CD14-positive monocyte (primary cell): ENCODE measurements at places on chromosomes 3 and 15.

DNA sequence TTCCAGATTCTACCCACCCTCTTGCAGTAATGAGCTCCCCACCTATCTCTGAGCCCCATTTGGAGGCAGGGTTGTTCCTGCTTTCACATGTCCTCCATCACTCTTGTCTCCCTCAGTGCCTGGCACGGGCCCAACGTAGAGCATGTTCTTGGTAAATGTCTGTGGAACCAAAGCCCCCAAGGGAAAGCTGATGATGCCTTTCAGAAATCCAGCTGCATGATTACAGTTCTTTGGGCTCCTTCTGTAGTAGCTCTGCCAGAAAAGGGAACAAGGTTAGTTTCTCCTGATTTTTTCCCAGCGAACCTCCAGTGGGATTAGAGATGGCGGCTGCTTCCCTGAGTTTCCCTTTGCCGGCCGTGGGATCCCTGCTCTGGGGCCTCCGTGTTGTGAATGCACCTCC, 39.3 kb downstream of the CGNL1 start:
- DNase-seq: no peak

DNA sequence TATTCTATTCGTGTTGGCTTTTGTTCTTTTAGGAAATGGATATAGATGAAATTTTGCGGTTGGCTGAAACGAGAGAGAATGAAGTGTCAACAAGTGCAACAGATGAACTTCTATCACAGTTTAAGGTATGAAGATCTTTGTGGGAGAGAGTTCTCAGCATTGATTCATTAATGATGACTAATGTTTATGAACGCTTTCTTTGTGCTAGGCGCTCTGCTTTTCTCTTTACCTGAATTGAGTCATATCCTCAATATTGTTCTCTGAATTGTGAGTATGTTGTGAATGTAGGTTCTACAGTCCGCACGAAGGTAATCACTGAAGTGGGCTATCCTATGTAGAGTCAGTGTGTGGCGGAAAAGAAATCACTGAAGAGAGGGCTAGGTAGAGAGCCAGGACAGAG, 81.2 kb downstream of the CHD2 start:
- no peak for DNase-seq

- DNase-seq: no peak
Observed at GRCh38 chr3:31862666-31863279, 118.3 kb downstream of the OSBPL10 start.

DNA sequence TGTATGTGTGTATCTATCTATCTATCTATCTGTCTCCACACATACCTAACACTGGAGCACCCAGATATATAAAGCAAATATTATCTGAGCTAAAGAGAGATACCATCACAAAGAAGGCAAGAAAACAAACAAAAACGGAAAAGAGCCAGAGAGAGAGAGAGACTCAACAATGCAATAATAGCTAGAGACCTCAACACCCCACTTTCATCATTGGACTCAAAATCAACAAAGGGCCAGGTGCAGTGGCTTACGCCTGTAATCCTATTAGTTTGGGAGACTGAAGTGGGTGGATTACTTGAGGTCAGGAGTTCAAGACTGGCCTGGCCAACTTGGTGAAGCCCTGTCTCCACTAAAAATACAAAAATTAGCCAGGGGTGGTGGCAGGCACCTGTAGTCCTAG, 23.4 kb downstream of the NCBP2 start:
- DNase-seq: no peak

GRCh38 chr3:7082244-7082643, 221.3 kb downstream of the GRM7 start:
- DNase-seq: no peak

DNA sequence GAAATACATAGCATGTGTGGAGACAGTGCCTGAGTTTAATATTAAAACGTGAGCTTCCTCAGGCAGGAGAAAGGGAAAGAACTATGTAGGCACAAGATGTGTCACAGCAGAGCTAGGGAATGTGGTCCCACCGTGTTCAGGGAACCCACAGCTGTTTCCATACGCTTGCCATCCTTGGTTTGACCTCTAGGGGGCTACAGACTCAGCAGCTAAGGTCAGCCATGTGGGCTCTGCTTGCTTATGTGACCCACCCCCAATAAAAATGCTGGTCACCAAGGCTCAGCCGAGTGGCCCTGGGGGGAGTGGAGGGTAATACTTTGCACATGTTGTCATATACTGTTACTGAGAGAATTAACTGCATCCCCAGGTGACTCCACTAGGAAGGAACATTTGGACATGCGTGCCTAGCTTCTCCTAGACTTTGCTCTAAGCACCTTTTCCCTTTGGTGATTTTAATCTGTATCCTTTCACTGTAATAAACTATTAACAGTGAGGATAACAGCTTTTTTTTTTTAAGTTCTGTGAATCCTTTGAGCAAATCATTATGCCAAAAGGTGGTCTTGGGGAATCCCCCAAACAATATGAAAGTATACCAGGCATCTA, 3.3 kb downstream of the TUBGCP5 start:
- DNase-seq: no peak

- DNase-seq: peak; percentile 72
Observed at GRCh38 chr3:141796081-141796888, 33.1 kb downstream of the GRK7 start.

- DNase-seq: no peak
Observed at GRCh38 chr3:43765521-43765971, 74.8 kb downstream of the ABHD5 start.

GRCh38 chr3:24343084-24343783, 151.4 kb downstream of the THRB start:
- no peak for DNase-seq

GRCh38 chr15:89628301-89628700, 27.0 kb downstream of the KIF7 start:
- DNase-seq: no peak

DNA sequence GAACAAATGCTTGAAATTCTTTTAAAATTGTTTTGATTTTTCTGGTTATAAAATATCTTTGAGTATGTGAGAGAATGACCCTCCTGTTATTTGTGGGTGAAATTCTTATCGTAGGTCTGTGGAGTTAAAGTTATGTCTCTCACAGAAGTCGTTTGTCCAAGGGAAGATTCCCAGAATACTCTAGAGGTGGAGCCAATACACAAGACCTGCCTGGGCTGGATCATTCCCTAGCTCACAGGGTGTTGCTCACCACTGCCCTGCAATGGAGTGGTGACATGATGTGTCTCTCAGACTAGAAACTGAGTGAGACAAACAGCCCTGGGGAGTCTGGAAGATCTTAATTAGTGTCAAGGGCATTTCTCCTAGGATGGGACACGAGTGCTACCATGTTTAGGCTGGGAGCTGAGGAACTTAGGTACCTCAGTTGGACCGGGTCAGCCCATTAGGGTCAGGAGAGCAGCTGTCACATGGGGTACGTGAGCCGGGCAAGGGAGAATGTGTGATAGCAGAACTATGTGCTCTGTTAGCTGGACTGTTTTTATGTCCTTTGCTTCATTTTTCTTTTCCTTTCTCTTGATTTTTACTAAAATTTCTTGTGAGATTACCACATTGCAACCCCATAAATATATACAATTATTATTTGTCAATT, 53.6 kb upstream of the MYO5C start:
- no peak for DNase-seq

DNA sequence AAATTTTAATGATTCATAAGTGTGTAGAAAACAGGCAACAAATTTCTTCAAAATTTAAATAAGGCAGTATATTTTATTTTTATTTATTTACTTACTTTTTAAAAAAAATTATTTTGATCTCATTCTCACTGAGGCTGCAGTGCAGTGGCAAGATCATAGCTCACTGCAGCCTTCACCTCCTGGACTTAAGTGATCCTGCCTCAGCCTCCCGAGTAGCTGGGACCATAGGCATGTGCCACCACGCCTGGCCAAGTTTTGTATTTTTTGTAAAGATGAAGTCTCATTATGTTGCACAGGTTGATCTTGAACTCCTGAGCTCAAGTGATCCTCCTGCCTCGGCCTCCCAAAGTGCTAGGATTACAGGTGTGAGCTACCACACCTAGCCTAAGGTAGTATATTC, 61.2 kb upstream of the XRN1 start:
- DNase-seq: no peak

- no peak for DNase-seq
Observed at GRCh38 chr3:128447561-128448013, 19.1 kb downstream of the DNAJB8 start.

DNA sequence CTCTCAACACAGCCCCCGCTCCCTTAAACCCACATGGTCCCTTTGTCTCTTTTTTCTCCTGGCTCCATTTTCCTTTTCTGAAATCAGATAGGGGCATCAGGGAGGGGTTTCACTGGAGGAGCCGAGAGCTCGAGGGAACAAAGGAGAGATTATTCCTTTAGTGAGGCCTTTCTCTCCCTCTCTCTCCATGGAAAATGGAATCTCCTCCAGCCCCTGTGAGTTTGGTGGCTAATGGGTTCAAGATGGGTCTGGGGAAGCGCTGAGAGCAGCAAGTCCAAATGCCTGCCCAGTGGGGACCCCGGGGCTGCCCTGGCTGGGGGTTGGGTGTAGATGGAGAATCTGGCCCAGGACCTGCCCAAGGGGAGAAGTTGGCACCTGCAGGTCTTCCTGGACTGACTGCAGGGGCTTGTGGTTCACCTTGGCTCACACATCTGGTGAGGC, 56.8 kb downstream of the ITGA11 start:
- DNase-seq: no peak

DNA sequence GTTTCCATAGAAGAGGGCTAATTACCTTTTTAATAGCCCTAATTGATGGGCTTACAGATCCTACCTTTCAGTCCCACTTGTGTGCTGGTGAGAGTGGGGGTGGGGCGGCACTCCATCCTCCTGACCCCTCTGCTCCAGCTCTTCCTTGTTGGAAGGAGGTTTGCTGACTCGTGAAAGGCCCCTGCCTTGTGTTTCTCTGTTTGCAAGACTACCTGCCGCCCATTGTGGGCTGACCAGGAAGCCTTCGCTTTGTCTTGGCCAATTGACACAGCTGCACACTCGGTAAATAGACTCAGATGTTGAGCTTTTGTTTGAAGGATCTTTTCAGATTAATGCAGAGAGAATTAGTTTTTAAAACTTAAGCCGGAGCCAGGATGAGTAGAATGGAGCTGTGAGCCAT, 197.3 kb upstream of the HES1 start:
- no peak for DNase-seq

GRCh38 chr3:43994657-43995546, 246.8 kb upstream of the TOPAZ1 start:
- DNase-seq: no peak

DNA sequence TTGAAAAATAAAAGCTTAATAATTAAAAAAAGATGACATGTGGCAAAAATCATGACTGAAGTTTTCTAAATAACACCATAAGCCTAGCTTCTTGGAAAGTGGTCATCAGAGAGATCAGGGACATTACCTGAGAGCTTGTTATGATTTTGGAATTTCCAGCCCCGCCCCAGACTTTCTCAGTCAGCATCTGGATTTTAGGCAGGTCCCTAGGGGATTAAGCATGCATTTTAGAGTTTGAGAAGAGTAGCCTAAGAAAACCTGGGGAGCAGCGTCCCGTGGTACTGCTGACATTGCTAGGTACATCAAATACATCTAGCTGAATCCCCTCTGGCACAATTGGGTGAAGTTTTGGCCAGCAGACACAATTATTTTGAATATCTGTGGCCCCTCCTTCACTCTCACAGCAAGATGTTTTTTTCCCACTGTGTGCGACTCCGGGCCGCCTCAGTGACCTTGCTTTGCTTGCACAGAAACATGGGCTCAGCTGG, 58.7 kb upstream of the MEF2A start:
- no peak for DNase-seq

DNA sequence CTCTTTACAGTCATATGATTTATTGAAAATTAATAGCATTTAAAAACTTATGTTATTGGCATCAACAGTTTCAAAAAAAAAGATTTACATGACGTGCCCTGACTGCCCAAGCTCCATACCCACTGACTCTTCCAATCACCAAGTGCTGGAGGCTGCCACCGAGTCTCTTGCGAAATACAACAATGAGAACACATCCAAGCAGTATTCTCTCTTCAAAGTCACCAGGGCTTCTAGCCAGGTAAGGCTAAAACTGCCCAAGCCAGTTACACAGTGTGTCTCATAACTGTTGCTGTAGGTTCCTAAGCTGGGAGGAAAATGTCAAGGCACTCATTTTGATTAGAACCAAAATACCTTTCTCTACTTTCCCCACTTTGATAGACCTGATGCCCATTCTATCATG, 4.5 kb downstream of the FETUB start:
- DNase-seq: no peak

- DNase-seq: no peak
Observed at GRCh38 chr3:60756241-60757030, 494.8 kb downstream of the FHIT start.
